Astrocyte of the cerebellum (primary cell): ENCODE measurements at places on chromosomes 1 and 21.
A peak's percentile ranks its signal among the peaks of the same experiment; 100 is the strongest.

DNA sequence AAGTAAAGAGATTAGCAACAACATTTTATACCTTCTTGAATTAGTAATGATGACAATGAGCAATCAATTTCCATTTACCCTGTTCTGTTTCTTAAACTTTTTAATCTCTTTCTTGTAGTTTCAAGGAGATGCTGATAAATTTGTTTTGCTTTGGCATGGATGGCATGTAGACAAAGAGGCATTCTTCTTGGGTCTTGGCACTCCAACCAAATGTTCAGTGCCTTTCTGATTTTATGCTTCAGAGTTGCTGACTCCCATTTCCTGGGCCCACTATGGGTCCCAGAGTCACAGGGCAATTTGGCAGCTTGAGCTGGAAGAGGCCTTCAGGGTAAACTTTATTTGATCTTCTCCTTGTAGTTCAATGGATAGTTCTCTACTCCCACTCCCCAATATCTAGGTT, 42.1 kb upstream of the OSBPL9 start:
- DNase-seq: no peak

- DNase-seq: peak; percentile 95
These were observed 116.8 kb downstream of the TOMM20 start for GRCh38 chr1:235011599-235012435.

GRCh38 chr1:22258698-22259097, 115.8 kb upstream of the WNT4 start:
- no peak for DNase-seq

DNA sequence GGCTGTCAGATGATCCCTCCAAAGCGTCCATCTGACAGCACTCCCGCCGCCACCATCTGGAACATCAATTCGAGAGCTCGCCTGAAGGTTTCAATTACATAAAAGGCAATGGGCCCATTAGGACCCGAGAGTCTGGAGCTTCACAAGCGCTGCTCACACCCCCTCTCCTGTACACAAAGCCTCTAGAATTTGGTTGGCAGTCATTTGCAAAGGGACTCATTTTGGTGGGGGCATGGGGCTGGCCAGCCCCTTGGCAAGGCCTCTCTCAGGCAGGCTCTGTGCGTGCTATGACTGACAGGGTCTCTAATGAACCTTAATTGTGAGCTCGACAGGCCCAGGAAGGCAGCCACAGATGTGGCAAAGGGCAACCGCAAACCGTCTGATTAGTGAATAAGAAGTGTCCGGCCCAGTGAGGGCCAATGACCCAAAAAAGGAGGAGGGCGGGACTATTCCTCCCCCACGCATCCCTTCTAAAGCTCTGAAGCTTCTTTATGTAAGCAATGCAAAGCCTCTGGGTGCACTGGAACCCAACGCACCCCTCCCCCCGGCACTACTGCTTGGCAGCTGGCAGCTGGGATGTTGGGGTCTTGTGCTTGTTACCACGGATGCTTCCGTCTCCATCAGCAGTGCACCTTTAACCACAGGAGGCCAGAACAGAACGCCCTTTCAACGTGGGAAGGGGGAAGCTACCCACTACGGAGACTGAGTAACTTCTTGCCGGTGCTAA, 79.4 kb downstream of the CAPZB start:
- DNase-seq: no peak

GRCh38 chr1:153506386-153506785, 29.4 kb downstream of the S100A6 start:
- no peak for DNase-seq

- DNase-seq: no peak
These were observed 181.8 kb upstream of the FMN2 start for GRCh38 chr1:239909898-239910297.

GRCh38 chr1:198856601-198857000, 217.8 kb downstream of the PTPRC start:
- no peak for DNase-seq

DNA sequence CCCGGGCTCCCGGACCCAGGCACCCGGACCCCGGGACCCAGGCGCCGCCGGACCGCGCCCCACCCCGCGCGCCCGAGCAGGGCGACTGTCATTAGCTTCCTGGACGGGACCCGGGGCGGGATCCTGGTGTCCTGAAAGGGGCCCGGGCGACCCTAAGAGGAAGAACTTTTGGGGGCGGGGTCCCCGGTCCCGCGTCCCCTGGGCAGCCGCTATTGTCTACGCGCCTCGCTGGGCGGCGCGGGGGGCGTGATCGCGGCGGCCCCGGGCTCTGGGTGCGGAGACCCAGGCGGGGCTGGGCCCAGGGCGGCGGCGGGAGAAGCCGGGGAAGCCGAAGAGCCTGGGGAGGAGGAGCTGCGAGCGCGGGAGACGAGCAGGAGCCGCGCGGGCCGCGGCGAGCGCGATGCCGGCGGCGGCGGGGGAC, 465 bp downstream of the HUNK start:
- DNase-seq: no peak

DNA sequence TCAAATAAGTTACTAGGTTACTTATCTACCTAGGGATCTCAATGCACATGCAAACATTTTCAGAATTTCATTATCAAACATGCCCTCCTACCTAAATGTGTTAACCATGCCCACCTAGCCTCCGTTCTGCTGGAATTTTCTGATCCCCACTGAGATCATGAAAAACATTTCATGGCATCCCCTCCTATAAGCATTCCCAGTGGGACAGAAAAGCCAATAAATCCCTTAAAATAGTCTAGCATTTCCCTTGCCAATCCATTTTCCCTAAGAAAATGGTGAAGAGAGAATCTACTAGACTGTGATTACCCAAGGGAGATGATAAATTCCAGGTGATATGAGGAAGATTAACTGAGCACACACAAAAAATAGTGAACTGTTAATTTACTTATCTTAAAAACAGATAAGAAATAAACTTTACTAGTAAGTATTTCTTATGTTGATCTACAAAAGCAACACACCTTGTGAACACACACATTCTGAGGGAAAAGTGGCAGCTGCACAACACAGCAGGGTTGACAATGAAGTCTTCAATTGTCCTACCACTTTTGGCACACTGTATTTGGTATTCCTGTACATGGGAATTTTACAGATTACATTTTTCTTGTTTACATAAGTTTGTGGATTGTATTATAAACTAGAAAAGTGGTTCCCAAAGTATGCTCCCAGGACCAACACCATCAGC, 49.6 kb downstream of the ARID4B start:
- DNase-seq: no peak

DNA sequence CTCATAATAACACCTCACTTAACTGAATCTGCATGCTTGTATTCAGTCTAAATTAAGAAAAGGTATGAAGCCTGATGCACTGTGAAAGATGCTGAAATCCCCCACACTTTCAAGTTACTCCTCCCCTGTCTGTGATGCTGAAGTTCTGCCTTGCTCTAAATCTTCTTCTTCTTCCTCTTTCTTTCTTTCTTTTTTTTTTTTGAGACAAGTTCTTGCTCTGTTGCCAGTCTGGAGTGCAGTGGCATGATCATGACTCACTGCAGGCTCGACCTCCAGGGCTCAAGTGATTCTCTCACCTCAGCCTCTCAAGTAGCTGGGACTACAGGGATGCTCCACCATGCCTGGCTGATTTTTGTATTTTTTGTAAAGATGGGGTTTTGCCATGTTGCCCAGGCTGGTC, 231.0 kb upstream of the B3GALT2 start:
- DNase-seq: no peak

DNA sequence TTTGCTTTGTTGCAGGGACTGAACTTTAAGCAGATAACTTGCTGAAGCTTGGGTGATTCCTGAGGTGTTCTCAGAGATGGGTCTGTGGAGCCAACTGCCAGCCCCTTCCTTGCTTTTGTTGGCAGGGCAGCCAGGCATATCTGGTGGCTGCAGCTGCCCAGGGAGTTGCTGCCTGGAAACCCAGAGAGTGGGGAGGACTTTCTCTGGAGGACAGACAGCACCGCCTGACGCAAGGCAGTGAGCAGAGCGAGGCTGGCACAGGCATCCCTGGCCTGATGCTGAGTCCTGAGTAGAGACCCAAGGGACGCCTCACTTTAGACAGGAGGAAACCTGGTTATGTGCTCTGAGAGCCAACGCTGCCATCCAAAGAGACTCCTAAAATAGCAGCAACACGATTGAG, 9.8 kb upstream of the OLFML2B start:
- no peak for DNase-seq

GRCh38 chr21:42400525-42400924, 3.2 kb upstream of the UBASH3A start:
- no peak for DNase-seq

- DNase-seq: no peak
These were observed 548 bp downstream of the B3GALT5 start for GRCh38 chr21:39613041-39613934.

GRCh38 chr1:59686170-59686569, 128.6 kb upstream of the HOOK1 start:
- no peak for DNase-seq

DNA sequence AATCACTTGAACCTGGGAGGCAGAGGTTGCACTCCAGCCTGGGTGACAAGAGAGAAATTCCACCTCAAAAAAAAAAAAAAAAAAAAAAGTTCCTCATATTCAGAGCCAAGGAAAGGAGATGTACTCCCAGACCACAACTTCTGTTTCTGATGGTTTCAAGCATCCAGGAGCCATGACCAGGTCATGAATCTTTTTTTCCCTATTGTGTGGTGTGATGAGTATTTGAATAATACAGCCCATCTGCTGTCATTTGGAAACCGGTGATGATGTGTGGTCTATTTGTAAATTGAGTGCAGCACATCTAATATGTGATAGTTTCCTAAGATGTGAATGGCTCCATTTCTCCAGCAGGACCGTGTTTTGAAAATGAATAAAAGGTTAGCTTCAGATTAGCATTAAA, 18.6 kb downstream of the PIK3CD start:
- DNase-seq: no peak

GRCh38 chr1:215647738-215648137, 80.6 kb downstream of the KCTD3 start:
- no peak for DNase-seq

- no peak for DNase-seq
These were observed 73.4 kb downstream of the ST6GALNAC3 start for GRCh38 chr1:76147917-76148316.

DNA sequence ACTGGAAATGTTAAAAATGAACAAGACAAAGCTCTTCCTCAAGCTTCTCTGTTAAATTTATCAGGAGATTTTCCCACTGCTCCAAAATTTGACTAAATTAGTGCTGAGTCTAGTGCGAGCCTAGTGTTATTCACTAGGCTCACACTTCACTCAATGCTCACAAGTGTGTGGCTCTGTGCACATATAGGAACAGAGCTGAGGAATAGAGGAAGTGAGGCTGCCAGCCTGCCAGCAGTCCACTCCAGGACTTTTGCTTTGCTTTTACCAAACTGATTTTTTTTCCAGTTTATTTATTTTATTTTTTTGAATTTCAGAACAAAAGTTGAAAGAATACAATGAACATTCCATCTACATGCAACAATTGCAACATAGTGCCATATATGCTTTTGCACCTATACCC, 87.2 kb downstream of the VAV3 start:
- no peak for DNase-seq

GRCh38 chr21:35400233-35400939, 351.3 kb upstream of the RUNX1 start:
- DNase-seq: peak; percentile 64

DNA sequence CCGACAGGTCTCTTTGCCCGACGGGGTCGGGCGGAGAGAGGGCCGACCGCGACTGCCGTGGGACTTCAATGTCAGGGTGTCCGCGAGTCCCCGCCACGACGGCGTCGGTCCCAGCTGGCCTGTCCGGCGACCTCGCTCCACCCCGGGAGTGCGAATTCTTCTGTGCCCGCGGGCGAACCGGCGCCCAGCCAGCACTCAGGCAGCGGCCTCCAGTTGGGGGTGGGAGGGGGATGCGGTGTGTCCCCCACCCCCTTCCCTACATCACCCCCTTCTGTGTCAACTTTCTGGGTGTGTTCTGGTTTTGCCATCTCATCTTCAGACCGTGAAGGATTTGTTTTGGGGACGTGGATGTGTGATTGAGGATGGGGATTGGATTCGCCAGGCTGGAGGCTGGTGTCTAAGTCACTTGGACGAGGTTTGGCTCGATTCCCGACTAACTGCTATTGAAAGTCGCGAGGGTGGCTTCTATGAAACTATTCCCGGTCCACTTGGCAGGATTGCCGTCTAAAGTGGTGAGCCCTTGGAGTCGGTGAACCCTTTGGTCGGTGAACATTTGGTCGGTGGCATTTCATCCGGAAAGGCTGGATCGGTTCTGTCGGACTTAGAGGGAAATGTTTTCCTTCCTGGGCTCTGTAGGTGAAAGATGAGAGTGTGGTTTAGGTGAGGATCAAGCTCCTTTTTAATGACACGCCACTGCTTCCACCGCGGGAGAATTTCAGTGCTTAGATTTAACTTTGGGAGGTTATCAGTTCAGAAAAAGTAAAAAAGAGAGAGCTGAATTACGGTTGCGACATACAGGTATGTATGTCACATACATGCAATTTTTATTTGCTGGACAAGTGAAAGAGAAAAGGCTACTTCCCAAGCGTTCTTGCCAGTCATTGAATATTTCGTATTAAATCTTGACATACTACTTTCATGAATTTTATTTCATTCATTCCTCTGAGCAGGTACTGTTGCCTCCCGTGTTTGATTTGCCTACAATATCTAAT, 771 bp downstream of the ABCD3 start:
- DNase-seq: no peak

- DNase-seq: no peak
These were observed 2.7 kb downstream of the WDTC1 start for GRCh38 chr1:27237112-27237511.

DNA sequence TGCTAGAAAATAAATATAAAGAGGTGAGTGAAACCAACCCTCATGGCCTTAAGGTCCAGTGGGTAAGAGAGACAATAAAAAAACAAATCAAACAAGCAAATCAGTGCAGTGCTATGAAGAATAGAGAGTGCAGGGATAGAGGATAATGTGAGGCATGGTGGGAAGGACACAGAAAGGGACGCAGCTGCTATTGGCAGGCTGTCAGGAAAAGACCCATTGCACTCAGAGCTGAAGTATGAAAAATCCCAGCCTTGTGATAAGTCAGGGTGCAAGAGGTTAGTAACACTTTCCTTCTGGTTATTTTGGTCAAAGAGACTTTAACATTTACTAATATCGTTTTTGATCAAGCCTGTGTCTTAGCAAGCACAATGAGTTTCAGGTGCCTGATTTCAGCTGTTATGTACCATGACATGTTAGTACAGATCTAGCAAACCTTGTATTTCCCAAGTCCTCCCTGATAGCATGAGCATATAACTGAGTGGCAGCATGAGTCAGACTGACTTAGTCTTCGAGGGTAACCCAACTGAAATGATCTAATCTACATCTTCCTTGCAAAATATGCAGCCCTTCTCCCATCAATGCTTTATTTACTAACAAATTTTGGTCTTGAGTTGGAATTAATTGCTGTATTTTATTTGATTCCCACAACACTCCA, 31.7 kb downstream of the CHML start:
- DNase-seq: no peak
